ENCODE measurements at places on chromosomes 6 and 20. TPM values are rescaled to one million over a fixed set of nuclear protein-coding genes. Genes with fewer than 3 reads are reported as not detected.
A peak's percentile ranks its signal among the peaks of the same experiment; 100 is the strongest.

- no peak for DNase-seq
These were observed 19.2 kb upstream of the BPIFB1 start for GRCh38 chr20:33263784-33264183.

DNA sequence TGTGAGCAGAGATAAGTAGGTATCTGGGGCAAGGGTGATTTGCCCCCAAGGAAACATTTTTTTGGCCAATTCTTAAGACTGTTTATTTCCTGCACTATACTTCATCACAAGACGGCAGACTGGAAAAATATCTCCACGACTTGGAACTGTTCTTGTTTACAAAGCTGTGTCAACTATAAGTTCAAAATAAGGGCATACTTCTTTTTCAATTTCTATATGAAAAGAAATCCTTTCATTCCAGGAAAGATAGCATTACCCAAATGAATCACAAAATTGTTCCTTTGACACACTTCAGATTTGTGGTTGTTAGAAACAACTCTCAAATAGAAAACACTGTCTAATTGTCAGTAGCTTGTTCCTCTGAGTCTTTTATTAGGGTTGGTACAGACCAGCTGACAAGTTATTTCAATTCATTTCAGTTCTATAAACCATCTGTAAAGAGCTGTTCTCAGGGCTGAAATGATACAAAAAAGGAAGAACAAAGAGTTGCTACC, 212.9 kb upstream of the PRDM1 start:
- no peak for DNase-seq

GRCh38 chr20:52972965-52973819, 1.0 kb downstream of the TSHZ2 start:
- peak; percentile 47 for DNase-seq

- DNase-seq = no peak
These were observed 172.4 kb downstream of the BCAS1 start for GRCh38 chr20:53897884-53898555.

The PRL gene
- total RNA-seq = not detected

DNA sequence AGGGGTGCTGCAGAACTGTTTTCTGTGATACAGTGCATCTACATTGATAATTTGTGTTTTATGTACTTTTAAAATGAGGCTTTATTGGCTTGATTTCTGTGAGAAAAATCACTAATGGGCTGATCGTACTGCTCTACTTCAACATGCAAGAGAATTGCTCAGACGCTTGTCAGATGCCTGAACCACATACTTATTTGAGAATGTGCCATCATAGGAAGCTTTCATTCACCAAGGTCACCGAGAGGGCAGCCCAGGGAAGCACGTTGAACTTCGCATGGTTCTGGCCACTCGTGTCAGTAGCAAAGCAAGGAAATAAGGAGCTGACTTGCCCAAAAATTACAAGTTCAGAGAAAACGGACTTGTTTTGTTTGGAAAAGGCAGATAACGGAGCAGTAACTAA, 168.5 kb upstream of the AKAP12 start:
- no peak for DNase-seq

The PDE10A gene
- not detected for total RNA-seq

The PABPC1L gene
- total RNA-seq = 162 TPM

- no peak for DNase-seq
These were observed 287.0 kb downstream of the CLIC5 start for GRCh38 chr6:45728674-45729073.

DNA sequence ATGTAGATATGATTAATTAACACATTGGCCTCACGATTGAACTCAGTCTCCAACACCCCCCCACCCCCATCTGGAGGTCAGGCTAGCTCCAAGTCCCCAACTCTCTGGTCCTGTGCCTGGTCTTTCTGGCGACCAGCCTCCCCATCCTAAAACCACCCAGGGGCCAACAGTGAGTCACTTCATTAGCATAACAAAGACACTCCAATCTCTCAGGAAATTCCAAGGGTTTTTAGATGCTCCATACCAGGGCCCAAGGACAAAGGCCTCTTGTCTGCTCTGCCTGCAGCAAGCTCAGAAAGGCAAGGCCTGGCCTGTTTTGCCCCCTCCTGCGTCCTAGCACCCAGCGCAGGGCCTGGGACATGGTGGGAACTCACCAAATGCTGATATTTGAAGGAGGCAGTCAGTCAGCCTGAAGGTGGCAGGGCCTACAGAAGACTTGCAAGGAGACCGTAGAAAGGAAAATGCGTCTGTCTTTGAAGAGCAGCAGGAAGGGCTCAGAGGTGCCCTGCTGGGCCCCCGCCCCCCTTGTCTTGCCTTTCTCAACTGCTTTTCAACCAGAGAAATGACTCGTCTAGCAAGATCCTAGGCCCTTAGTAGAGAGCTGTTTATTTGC, 184.7 kb downstream of the CDH4 start:
- DNase-seq = no peak

GRCh38 chr20:14955399-14955798, 618.0 kb upstream of the FLRT3 start:
- DNase-seq = no peak

DNA sequence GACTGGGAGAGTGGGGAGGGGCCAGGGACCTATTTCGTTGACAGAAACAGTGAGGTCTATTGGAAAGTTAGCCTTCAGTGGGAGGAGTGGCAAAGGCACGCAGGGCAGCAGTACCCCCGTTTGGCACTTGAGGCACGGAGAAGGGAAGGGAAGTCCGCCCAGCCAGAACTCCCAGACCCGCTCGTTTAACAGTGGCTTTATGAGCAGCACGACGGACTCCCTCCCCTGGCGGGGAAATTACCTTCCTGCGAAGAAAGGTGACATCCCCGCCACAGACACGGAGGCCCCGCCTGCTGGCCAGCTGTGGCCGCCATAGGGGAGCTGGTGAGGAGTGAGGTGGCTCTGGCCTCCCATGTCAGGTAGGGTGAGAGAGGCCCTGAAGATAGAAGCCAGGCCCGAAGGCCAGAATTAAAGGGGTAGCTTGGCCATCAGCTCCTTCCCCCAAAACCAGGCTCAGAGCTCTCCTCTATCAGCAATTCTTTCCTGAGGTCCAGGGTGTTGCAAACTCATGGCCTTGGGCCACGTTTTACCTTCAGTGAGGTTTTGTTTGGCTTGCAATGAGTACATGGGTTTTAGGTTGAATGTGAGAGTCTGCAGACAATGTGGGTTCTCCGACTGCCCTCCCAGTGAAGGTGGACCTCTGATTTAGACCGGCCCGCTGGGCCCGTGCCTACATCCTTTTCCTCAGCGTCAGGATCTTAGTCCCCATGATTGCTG, 123.7 kb downstream of the MRPL14 start:
- peak; percentile 36 for DNase-seq

The WFDC2 gene
- 1.2 TPM for total RNA-seq

Data from activated T-cell treated with anti-CD3 and anti-CD28 coated beads, Interleukin-2, amount 50 U/mL, for 72 hours (primary cell).